Activated T-cell treated with anti-CD3 and anti-CD28 coated beads, Interleukin-2, amount 50 U/mL, for 1 hour (primary cell): ENCODE measurements at places on chromosomes 3 and 15.

DNA sequence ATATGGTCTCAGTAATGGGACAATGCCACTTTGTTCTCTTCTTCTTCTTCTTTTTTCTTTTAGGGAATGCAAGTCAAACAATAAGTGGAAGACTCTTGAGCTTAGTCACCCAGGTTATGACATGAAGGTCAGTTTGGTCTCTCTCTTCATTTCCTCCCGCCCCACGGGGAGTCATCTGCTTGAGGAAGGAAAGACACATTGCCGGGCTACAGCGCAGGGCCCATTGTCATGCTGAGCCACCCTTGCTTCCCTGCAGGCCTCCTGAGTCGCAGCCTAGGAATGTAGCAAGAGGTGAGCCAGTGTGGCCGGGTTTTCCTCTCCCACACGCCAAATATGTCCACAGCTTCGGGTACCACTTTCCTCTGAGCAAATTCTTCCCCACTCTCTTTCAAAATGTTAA is 47.6 kb downstream of the RAP2B start:
- no peak for DNase-seq

GRCh38 chr15:75727851-75728715 is 15.4 kb upstream of the CSPG4 start:
- DNase-seq: peak; percentile 79

DNA sequence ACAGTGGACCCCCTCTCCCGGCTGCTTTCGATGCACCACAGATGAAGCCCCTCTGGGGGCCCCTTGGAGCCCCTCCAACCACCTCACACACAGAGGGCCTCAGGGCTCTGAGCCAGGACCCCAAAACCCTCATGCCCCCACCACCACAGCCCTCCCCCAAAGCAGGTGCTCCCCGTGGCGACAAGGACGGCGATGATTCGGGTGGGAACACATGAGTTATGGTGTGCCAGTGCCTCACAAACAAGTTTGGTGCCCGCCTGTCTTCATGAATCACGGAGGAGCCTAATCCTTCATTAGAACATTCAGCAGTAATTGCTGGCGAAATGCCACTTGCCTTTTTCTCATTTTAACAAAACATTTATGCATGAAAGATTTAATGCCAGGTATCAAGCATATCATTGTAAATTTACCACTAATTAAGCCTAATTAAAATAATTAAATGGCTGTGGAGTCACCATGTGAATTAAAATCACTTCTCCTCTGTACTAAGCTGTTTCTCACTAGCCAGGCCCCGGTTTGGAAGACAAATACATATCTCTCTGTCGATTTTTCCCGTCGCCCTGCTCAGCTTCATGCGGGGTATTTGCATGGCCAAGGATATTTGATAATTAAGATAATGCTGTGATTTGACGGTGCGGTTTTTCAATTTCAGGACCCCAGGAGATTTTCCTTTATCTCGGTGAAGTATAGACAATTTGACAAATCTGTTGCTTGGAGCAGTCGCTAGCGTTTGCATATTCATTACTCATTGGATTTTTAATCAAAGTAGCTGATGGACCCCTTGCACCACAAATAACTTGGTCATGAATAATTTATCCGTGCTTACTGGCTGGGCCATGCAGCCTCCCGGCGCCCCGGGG is 157.0 kb downstream of the TLE3 start:
- no peak for DNase-seq

DNA sequence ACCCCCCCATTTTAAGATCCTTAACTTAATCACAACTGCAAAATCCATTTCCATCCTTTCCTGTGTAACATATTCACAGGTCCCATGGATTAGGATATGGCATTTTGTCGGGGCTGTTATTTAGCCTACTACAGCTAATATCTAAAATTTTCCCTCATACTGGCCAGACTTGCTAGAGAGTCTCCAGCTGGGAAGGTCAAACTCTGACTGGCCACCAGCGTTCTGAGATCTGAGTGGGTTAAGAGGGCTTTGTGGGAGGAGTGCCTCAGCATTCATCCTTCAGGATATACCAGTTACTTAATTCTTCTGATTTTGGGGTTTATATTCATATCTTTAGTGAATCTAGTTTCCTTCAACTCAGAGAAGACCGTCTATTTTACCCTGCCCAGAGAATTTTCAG is 17.7 kb downstream of the TM4SF18 start:
- DNase-seq: no peak

DNA sequence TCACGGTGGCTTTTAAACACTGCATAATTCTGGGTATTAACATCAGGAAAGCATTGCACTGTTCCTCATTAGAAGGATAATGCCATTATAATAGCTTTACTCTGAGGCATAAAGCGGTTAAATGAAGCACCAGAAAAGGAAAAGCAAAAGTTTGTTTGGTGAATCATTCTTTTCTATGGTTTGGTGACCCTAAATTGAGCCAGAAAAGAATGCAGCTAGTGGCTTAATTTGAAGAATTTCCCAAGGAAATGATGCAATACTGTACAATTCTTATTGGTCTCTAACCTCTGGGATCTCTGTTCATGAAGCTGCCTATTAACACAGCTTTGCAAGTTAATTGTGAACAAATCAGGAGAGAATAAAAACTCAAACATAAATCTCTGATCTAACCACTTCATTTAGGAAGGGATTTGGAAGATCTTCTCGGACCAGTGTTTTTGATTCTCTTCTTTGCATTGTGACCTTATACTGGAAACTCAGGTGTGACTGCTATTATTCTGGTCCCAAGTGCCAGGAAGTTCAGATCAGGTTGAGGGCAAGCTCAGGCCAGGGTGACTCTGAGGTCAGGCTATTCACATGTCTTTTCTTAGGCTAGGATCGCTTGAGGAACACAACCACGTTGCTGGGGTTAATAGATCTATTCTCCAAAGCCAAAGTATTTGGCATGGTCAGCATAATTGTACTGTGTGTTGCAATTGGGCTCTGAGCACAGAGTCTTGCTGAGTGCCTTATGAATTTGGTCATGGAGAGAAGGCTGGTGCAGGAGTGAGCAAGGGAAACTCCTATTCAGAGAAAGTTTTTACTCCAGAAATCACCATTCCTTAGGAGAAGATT is 11.3 kb upstream of the DLG1 start:
- DNase-seq: no peak
